Endothelial cell (in vitro differentiated cells): ENCODE measurements at places on chromosomes 12 and 14. TPM values are rescaled to one million over a fixed set of nuclear protein-coding genes. Genes with fewer than 3 reads are reported as not detected.

DNA sequence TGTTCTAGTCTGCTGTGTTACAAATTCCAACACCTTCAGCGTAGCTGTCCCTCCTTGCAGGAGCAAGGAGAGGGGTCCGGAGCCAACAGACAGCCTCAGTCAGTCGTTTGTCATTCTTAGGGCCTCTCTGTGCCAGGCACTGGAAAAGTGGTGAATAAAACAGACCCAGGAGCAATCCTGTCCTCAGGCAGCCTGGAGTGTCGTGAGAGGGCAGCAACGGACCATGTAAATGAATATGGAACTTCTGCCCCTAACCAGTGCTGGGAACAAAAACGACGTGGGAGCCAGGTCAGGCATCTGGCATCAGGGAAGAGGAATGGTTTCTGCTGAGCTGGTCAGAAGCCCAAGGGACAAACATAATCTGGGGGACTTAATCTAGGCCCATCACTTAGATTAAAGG lies 64.8 kb upstream of the PSMC1 start:
- DNase-seq, result no peak

- no peak for DNase-seq
Observed at GRCh38 chr14:94344389-94344788, 21.3 kb upstream of the SERPINA6 start.

GRCh38 chr14:103716091-103716801 lies 636 bp downstream of the ZFYVE21 start:
- DNase-seq, result peak; percentile 38

GRCh38 chr14:23392613-23393012 lies 15.5 kb downstream of the MYH6 start:
- no peak for DNase-seq

GRCh38 chr14:37985826-37986470 lies 221.8 kb upstream of the SSTR1 start:
- peak; percentile 33 for DNase-seq

GRCh38 chr14:77219591-77219990 lies 38.0 kb downstream of the TMEM63C start:
- no peak for DNase-seq

GRCh38 chr12:22738945-22739344 lies 114.0 kb downstream of the ETNK1 start:
- DNase-seq, result no peak

DNA sequence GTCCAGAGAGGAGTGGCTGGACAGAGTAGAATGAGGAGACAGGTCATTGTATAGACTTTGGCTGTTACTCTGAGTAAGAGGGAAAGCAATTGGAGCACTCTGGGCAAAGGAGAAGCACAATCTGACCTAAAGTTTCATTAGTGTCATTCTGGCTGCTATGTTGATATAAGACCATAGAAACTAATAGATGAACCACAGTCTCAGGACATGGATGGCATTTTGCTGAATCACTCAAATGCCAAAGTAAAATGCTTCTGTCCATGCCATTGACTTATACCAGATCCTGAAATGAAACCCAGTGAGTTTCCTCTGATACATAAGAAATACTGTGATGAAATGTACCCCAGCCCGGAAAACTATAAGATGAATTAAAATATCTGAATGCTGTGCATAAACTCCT lies 65.8 kb upstream of the COCH start:
- no peak for DNase-seq

DNA sequence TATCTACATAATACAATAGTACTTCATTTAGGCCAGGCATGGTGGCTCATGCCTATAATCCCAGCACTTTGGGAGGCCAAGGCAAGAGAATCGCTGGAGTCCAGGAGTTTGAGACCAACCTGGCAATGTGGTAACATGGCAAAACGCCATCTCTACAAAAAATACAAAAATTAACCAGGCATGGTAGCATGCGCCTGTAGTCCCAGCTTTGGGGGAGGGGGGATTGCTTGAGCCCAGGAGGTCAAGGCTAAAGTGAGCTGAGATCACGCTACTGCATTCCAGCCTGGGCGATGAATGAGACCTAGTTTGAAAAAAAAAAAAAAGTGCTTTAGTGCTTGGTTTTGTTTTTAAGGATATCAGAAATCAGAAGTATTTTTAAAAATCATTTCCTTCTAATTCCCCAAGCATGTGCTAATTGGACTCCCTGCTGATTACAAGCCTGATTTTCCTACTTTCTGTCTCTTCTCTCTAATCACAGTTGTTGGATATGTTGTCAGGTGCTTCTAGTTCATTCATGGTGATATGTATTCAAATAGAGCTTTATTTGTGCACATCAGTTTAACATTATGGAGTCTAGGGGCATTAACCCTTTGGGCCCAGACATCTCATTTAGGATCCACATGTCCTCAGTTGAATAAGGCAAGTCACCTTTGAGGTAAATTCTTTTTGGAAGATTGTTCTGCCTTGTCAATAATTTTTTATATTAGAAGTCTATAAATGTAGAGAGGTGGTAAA lies 7.0 kb upstream of the KRAS start:
- DNase-seq, result no peak

DNA sequence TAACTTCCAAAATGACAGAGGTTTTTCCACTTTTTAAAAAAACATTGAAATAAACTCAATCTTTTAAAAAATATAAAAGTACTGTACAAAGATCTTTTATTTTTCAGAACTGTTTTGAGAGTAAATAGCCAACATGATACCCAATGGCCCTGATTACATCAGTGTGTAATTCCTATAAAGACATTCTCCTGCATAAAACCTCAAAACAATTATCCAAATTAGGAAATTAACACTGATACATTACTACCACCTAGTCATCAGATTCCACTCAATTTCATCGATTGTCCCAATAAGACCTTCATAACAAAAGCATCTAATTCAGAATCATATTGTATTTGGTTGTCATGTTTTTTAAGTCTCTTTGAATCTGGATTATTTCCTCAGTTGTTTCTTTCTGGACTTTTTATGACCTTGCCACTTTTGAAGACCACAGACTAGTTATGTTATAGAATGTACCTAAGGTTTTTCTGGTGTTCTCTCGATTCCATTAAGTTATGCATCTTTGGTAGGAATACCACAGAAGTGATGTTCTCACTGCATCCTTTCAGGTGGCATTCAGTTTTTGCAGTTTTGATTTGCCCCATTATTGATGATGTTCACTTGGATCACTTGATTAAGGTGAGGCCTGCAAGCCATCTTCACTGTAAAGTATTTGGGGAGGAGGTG lies 4.0 kb upstream of the YEATS4 start:
- DNase-seq, result no peak

DNA sequence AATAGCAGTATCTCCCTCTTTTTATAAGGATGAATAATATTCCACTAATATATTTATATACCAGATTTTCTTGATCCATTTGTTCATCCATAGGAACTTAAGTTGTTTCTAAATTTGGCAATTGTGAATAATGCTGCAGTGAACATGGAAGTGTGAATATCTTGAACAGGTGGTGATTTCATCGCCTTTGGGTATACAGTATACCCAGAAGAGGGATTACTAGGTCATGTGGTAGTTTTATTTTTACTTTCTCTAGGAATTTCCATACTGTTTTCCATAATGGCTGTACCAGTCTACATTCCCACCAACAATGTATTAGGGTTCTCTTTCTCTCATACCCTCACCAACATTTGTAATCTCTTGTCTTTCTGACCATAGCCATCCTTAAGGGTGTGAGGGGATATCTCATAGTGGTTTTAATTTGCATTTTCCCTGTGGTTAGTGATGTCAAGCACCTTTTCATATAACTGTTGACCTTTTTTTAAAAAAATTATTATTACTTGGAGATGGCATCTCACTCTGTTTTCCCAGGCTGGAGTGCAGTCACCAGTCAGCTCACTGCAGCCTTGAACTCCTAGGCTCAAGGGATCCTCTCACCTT lies 20.5 kb downstream of the PPHLN1 start:
- DNase-seq, result no peak

- DNase-seq, result peak; percentile 40
Observed at GRCh38 chr14:57182760-57183503, 85.8 kb downstream of the EXOC5 start.

GRCh38 chr14:25836636-25837035 lies 761.2 kb downstream of the NOVA1 start:
- no peak for DNase-seq

- no peak for DNase-seq
Observed at GRCh38 chr12:116552773-116553373, 6.3 kb upstream of the MAP1LC3B2 start.

GRCh38 chr12:15756822-15757221 lies 32.4 kb downstream of the EPS8 start:
- no peak for DNase-seq

- no peak for DNase-seq
Observed at GRCh38 chr14:92215579-92215978, 93.8 kb downstream of the CPSF2 start.

DNA sequence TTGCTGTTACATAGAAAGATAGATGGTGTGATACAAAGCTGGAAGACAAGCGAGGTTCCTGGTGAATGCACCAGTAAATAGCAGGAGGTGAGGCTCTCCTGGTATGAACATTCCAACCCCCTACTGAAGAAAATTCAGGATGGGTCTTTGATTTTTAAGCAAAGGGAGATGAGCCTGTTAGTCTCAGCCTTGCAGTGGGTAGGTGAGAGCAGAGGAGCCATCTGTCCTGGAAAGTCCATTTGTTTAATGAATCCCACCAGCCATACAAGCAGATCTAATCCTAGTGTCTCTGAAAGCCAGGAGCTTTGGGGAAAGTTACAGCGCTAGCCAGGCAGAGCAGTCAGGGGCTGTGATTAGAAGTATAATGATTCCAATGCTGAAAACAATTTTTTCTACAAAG lies 234.8 kb upstream of the FOXN3 start:
- DNase-seq, result no peak

DNA sequence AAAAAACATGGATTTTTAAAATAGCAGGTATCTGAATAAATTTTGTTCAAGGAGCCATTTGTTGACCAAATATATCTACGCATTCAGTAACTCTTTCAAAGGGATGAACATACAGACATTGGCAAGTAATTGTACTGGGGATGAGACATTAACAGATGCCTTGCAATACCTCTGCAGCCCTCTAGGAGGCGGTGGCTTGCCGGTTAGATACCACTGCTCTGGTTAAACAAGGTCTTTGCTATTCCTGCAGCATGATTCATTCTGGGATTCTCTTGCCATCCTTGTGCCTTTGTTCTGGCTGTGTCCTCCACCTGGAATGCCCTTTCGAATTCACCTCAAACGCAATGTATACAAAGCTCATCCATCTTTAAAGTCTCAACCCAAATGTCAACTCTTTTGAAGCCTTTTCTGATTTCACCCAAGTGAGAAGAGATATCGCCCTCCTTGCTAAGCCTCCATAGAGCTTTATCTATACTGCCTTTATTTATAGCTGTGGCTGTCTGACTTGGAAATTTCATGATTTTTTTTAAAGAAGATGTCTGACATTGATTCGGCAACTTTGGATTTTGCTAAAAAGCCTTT lies 131.0 kb upstream of the SRRM4 start:
- peak; percentile 22 for DNase-seq

GRCh38 chr12:42666671-42667243 lies 77.2 kb upstream of the PRICKLE1 start:
- no peak for DNase-seq

- DNase-seq, result no peak
Observed at GRCh38 chr12:110344657-110345056, 58.9 kb downstream of the ANAPC7 start.

DNA sequence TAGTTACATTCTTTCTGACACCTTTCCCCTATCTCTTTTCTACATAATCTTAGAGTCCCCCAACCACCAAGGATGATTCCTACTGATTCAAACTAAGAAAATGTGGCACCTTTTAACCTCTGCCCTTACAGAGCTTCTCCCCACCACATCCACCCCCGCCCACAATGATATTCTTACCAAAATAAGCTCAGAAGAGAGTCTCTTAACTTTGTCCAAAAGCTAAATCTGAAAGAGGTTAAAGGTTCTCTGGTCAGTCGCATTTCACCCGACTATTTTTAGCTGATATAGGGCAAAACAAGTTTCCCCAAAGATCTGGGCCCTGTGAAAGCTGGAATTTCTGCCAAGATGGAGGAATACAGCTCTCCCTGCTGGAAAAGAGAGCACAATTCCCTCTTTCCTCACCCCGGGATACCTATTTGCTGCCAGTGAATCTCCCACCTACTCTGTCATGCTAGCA lies 128.6 kb downstream of the ZFP36L1 start:
- no peak for DNase-seq

- DNase-seq, result no peak
Observed at GRCh38 chr12:114669401-114670290, 14.3 kb downstream of the TBX3 start.

DNA sequence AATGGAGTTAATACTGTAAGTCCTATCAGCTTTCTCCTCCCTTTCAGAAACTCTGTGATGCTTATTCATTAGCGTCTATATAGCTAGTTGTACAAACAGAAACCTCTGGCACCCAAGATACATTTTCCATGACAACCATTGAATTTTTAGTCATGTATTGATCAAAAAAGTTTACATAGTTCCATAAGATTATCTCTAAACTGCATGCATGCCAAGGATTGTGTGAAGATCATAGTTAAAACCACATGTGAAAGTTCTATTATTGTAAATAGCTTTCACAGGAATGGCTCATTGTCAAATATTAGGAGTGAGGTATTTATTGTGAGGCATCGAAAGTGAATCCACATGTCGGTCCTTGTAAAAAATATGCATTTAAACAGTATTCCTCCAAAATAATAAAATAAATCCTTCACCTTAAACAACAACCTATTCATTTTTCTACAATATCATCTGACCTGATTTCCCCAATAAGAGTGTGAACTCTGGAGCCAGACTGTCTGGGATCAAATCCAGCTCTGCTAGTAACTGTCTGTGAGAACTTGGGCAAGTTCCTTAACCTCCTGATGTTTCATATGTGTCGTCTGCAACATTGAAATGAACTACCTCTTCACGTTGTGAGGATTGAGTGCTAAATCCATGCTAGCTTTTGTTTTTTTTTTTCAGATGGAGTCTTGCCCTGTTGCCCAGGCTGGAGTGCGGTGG lies 10.6 kb upstream of the CDKL1 start:
- DNase-seq, result no peak

DNA sequence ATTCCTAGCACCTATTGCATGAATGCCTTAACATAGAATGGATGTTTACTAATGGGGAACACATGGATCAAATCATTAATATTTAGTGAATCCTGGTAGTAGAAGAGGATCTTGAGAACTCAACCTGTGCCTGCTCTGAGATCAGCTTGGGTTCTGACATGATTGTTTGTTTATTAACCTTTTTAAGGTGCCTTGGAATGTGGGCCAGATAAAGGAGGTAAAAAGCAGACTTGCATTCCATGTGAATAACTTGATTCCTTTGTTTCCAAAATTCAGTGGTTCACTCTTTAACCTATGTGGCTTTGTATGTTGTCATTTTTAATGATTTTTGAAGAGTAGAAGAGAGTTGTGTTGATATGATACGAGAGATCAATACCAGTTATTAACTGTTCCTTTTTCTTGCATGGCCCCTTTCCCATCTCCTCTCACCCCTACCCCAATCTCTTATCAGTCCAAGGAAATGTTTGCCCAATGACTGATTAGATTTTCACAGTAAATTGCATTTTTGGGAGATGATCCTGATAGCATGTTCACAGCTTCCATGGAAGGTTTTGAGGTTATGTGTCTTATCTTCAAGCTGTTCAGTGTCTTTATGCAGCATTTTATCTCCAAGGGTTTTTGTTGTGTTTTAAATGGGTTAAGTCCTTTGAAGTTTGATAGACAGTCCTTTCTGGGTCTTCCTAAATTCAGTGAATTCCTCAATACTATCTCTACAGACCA lies 193.7 kb upstream of the FRMD6 start:
- DNase-seq, result no peak

IPO8 gene
- total RNA-seq, result 43.0 TPM

AVPR1A gene
- 0.59 TPM for total RNA-seq

ARL1 gene
- 59.2 TPM for total RNA-seq

C12orf42 gene
- total RNA-seq, result 0.77 TPM

SCNN1A gene
- 2.2 TPM for total RNA-seq

PDE6H gene
- total RNA-seq, result not detected

GLS2 gene
- 0.21 TPM for total RNA-seq

TUBA1A gene
- total RNA-seq, result 924 TPM

P2RX2 gene
- total RNA-seq, result not detected

HCAR2 gene
- total RNA-seq, result not detected
